ENCODE measurements at places on chromosomes 6 and 20.

DNA sequence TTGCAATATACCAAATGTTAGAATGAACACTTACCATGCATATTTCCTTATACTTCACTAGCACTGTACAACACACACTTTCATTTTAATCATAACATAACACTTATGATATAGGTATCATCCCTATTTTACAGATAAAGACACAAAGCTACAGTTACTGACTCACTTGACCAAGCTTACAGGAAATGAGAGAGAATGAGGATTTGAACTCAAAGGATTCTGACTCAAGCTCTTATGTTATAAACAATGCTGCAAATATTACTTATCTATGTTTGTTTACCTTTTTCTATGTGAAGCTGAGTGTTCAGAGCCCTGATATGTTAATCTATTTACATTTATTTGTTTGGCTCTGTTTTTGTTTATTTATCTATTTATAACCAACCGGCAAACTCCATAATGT, 245.4 kb downstream of the PTPRK start:
- DNase-seq = no peak

GRCh38 chr6:151765444-151765886, 42.0 kb upstream of the ESR1 start:
- no peak for DNase-seq

- no peak for DNase-seq
Measured at GRCh38 chr20:14488212-14488611, 150.8 kb upstream of the FLRT3 start.

DNA sequence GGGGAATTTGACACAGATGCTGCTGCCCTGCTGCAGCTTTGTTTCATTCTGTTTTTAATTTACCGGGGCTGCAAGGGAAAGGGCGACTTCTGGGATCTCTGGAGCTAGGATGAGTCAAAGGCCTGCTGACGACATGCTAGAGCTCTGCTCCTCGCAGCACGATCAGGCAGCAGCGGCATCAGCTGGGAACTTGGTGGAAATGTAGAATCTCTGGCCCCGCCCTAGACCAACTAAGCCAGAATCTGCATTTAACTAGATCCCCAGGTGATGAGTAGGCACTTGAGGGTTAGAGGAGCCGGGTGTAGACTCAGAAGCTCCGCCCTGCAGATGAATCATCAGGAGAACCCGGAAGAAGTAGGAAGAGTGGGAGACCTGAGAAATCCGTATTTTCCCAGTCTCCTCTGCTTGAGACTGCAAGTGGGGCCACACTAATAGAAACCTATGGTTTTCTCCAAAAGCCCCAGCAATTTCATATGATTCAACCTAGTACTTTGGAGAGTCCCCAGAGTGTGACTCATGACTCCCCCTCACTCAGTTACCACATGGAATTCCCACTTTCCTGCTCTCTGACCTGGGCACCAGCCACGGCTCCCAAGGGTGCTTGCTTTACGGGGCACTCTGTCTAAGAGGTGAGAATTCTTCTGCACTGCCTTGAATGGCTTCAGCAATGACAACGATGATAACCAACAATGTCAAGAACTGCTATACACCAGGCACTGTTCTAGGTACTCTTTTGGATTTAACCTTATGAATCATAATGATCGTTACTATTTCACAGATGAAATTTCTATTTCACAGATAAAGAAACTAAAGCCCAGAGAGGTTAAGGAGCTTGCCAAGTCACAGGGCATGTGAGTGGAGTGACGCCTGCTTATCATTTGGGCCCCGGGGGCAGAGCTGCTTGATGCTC, 18.1 kb downstream of the TUBB2B start:
- peak; percentile 98 for DNase-seq

DNA sequence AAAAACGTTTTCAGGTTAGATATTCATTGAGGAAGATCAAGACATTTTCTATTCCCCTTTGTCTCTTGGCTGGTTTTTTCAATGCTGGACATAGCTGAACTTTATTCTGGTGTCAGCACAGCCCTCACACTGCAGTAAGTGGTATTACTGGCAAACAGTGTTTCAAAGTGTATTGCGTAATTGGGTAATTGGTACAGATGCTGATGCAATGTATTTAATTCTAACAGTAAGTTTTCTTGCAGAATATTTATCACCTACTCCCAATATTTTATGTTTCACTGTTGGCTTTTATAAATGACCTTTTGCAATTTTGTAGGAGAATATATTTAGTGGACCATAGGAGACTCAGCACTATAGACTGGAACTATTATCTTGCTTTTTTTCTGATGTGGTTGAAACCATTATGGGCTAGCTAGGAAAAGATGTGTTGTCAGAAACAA, 287.6 kb upstream of the SOX4 start:
- DNase-seq = no peak

DNA sequence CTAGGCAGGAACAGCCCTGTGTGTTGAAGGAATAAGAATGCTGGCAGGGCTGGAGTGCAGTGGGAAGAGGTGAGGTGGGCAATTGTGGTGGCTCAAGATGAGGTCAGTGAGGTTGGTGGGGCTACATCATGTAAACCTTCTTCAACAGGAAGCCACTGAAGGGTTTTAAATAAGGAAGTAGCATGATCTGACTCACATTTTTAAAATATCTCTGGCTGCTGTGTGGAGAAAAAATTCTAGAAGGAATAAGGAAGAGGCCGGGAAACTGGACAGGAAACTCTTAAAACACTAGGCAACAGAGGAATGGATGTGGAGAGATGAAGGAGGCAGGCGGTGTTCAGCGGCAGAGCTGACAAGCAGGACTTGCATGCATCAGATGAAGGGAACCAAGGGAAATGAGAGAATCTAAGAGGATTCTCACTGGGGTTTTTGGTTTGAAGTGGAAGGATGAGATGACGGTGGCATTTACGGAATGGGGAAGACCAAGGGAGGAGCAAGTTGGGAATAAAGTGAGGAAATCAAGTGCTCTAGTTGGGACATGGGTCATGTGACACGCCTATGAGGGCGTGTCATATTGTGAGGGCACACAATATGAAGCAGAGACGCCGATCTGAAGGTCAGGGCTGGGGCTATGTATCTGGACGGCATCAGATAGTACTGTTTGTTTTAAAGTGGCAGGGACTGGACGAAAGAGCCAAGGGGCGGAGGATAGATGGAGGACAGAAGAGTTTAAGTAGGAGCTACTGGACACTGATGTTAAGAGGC, 18.2 kb downstream of the TMEM242 start:
- no peak for DNase-seq

DNA sequence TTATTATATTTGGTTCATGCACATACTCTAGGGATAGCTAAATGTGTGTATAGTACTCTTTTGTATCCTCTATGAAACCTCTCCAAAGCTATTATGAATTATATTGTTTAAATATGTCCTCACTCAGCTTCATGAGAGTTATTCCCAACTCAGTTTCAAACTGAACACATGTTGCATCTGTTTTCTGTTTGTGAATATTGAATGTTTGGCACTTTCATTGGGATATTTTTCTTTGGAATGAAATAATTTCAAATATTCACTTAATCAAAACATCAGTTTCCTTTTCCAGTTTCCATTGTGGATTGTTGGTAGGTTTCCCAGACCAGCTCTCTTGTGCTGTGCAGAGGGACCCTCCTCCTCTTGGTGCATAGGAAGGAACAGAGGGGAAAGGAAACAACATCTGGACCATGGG, 46.6 kb downstream of the HDAC2 start:
- no peak for DNase-seq
